ENCODE measurements at places on chromosomes 6 and 20.

DNA sequence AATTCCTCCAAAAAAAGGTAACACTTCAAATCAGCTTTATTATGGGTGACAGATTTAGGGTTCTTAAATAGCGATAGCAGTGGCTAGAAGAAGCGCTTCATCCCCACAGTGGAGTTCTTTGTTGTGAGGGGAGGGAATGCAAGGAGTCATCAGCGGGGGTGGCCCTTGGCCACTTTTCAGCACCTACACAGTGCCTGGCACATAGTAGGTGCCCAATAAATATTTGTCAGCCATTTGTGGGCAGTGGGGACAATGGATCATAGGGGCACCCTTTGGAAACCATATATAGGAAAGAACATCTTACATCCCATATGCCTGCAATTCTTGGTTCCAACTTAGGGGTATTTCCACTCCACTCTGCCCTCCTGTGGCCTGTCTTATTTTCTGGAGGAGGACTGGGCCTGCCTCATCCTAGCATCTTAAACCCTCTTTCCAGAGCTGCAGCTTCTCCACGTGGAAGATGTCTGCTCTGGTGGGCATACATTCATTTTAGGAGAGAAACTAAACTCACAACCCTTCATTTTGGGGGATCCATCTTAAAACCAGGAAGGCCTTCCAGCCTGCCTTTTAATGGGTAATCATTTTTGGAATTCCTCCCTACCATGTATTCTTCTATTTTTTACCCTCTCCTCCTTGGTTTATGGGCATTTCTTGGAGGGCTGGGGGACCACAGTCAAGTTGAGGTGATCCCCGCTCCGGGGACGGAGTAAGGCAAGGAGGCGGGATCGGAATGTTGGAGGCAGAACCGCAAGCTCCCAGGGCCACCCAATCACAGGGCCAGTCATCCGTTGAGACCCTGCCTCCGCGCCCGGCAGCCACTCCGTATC, 2.6 kb upstream of the GPSM3 start:
- DNase-seq: peak; percentile 37
- H3K27me3 ChIP-seq: no peaks in the 10 kb centered on the region
- H3K4me1 ChIP-seq: peaks cover 52% of the 10 kb centered on the region
- H3K36me3 ChIP-seq: peaks cover 5% of the 10 kb centered on the region
- peak overlapping the region; percentile 95 for H3K4me3 ChIP-seq

DNA sequence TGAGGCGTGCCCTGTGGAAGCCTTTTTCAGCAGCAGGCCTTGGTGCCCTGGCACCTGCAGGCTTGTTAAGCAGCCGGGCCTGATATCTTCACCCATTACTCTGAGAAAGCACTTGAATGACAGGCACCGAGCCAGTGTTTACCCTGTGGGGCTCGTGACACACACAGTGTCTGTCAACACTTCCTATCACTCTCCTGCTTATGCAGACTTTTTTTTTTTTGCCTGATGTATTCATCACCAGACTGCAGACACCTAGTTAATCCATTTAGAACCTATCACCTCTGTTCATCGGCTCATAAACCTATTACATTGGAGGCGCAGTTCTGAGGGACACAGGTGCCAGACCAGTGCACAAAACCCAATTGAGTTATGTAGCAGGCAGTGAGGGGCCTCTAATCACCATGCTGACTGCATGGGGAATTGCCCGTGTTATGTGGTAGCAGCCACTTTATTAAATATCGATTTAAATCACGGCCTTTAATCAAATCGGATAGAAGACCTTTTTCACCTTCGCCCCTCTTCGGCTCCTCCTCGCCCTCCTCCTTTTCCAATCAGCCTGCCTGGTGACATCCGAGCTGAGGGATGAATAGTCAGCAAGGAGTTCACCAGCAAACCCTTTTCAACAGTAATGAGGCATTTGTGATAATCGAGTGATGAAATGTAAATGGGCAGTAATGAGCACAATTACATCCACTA, 962.9 kb upstream of the SLC35B3 start:
- peaks cover 6% of the 10 kb centered on the region for H3K27me3 ChIP-seq
- H3K4me1 ChIP-seq: no peaks in the 10 kb centered on the region
- no peaks in the 10 kb centered on the region for H3K36me3 ChIP-seq
- no peak for DNase-seq

DNA sequence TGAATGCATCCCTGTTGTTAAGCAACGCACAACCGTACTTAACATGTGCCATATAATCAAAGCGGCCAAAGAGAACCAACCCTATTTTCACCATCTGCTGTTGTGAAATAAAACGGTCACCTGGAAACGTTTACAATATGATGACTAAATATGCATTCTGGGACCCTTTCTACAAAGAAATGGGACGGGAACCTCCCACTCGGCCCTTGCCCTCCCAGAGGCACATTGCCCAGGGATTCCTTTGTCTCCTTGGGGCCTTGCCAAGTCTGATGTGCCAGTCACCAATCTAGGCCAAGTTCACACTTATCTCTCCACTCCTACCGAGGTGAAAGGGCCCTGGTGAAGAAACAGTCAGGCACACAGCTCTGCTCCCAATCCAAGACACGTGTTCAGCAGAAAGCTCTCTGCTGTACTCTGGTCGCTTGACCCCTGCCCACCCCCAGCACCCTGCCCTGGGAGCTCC, 427.4 kb upstream of the JARID2 start:
- H3K27ac ChIP-seq: no peak overlapping the region
- no peak for DNase-seq
- H3K36me3 ChIP-seq: peaks cover 10% of the 10 kb centered on the region
- H3K4me1 ChIP-seq: peaks cover 35% of the 10 kb centered on the region
- no peaks in the 10 kb centered on the region for H3K27me3 ChIP-seq
- H3K4me3 ChIP-seq: no peak overlapping the region

- no peak for DNase-seq
- no peak overlapping the region for H3K27ac ChIP-seq
- no peaks in the 10 kb centered on the region for H3K4me1 ChIP-seq
- H3K4me3 ChIP-seq: no peak overlapping the region
- H3K27me3 ChIP-seq: no peaks in the 10 kb centered on the region
Observed at GRCh38 chr20:47042464-47042863, 147.8 kb downstream of the EYA2 start.

DNA sequence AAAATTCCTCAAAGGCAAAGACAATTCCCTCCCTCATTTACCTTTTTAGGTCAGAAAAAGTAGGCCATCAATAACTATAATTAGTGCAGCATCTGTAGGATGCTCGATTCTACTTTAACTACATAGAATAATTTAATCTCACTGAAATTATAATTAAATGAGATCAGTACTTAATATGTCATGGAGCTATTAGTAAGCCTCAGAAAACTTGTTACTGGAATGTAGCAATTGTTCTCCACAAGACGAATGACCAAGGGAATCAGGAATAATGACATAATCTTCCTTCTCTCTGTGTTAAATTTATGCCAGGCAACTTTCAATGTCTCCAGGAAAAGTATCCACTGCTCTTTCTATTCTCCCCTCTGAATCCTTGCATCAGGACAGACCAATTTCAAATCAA, 34.1 kb downstream of the SESN1 start:
- H3K27ac ChIP-seq: no peak overlapping the region
- no peaks in the 10 kb centered on the region for H3K36me3 ChIP-seq
- DNase-seq: no peak
- no peak overlapping the region for H3K4me3 ChIP-seq

DNA sequence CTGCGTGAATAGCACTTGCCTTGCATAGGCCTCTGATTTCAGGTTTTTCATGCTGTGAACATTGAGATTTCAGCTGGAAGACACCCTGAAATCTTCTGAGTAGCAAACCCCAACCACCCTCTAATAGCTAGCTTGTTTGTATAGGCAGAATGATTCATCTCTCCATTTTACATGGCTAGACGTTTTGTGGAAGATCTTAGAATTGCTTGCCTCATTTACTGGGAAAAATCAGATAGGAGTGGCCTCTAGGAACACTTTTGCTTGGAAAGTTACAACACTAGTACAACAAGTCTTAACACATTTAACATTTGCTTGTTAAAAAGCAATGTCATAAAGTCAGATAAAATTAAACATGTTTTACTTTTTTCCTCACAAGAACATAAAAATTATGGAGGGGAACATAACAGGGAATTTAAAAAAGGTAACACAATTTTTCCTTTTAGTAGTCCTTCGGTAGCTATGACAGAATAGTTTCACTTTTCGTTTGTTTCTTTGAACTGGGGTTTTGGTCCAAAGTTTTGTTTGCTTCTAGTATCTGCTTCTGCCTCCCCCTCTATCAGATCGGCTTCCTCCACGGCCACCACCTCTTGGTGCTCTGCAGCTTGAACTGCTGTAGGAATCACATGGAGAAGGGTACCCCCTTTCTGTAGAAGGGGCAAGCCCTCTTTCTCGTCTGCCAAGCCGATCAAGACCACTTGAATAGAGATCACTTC, 102.2 kb upstream of the PTCHD4 start:
- no peak overlapping the region for H3K27ac ChIP-seq
- H3K4me3 ChIP-seq: no peak overlapping the region
- no peaks in the 10 kb centered on the region for H3K4me1 ChIP-seq
- H3K27me3 ChIP-seq: no peaks in the 10 kb centered on the region

- peaks cover 8% of the 10 kb centered on the region for H3K4me1 ChIP-seq
- no peak overlapping the region for H3K4me3 ChIP-seq
- H3K27ac ChIP-seq: no peak overlapping the region
- no peaks in the 10 kb centered on the region for H3K36me3 ChIP-seq
Observed at GRCh38 chr6:105954148-105954547, 132.0 kb upstream of the PRDM1 start.

GRCh38 chr6:5713519-5713918, 293.2 kb downstream of the NRN1 start:
- H3K4me1 ChIP-seq: peaks cover 5% of the 10 kb centered on the region
- no peaks in the 10 kb centered on the region for H3K27me3 ChIP-seq
- H3K27ac ChIP-seq: no peak overlapping the region
- H3K36me3 ChIP-seq: peaks cover 10% of the 10 kb centered on the region
- H3K4me3 ChIP-seq: no peak overlapping the region
- DNase-seq: no peak

DNA sequence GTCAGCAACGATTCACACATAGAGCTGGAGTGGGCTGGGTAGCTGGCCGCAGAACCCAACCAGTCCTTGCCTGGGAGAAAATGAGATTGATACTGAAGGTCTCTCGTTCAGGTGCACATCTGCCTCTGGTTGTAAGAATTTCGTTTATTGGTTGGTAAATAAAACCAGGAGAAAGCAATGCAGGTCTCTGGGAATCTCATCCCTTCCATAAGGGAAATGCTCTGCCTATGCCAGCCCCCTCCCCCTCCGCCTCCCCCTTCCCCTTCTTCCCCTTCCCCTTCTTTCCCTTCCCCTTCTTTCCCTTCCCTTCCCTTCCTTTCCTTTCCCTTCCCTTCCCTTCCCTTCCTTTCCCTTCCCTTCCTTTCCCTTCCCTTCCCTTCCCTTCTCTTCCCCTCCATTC, 107.3 kb downstream of the DTD1 start:
- H3K27me3 ChIP-seq: no peaks in the 10 kb centered on the region
- H3K4me3 ChIP-seq: no peak overlapping the region
- DNase-seq: no peak
- no peaks in the 10 kb centered on the region for H3K36me3 ChIP-seq
- no peak overlapping the region for H3K27ac ChIP-seq
- H3K4me1 ChIP-seq: no peaks in the 10 kb centered on the region

DNA sequence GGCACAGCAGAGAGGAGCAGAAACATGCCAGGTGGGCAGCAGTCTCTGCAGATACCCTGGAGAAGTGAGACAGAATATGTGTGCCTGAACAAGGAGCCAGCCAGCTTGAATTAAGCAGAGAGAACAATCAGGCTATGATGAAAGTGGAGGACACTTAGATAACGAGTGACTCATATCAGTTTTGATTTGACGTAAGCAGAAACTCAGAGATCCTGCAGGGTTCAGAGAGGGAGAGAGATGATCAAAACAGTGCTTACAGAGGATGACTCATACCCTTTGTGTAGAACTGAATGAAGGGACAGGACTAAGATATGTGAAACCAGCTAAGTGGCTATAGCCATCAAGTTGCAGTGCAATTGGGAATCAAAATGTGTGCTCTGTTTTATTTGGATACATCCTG, 300.7 kb downstream of the TENT5A start:
- no peaks in the 10 kb centered on the region for H3K4me1 ChIP-seq
- H3K27me3 ChIP-seq: no peaks in the 10 kb centered on the region
- H3K4me3 ChIP-seq: no peak overlapping the region

- peaks cover 31% of the 10 kb centered on the region for H3K4me1 ChIP-seq
- peak; percentile 51 for DNase-seq
- H3K4me3 ChIP-seq: peak overlapping the region; percentile 52
- H3K36me3 ChIP-seq: peaks cover 25% of the 10 kb centered on the region
- no peaks in the 10 kb centered on the region for H3K27me3 ChIP-seq
Observed at GRCh38 chr6:13303668-13304017, 24.7 kb downstream of the TBC1D7 start.

GRCh38 chr6:23180504-23181293, 611.3 kb downstream of the HDGFL1 start:
- H3K27me3 ChIP-seq: peaks cover 5% of the 10 kb centered on the region
- no peaks in the 10 kb centered on the region for H3K36me3 ChIP-seq

DNA sequence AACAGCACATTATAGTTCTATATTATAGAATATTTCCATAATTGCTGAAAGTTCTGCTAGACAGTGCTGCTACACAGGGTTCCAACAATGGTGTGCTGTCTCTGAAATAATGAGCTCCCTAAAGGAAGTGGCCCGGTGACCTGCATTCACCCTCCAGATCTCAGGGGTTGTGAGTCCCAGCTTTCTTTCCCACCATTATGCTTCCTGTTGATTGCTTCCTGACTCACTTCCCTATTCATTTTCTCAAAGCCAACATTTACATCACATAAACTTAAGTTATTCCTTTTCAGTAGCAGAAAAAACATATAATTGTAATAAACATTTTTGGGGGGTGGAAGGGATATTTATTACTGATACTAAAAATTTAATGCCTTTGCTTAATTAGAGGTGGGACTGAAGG, 12.9 kb upstream of the CCN6 start:
- no peak for DNase-seq
- no peaks in the 10 kb centered on the region for H3K27me3 ChIP-seq
- no peak overlapping the region for H3K27ac ChIP-seq
- H3K4me3 ChIP-seq: no peak overlapping the region
- H3K4me1 ChIP-seq: peaks cover 83% of the 10 kb centered on the region

GRCh38 chr6:31622684-31623091, 2.2 kb downstream of the PRRC2A start:
- peak overlapping the region; percentile 98 for H3K27ac ChIP-seq
- peaks cover 48% of the 10 kb centered on the region for H3K36me3 ChIP-seq
- peaks cover 33% of the 10 kb centered on the region for H3K4me1 ChIP-seq
- H3K4me3 ChIP-seq: peak overlapping the region; percentile 97
- DNase-seq: no peak

DNA sequence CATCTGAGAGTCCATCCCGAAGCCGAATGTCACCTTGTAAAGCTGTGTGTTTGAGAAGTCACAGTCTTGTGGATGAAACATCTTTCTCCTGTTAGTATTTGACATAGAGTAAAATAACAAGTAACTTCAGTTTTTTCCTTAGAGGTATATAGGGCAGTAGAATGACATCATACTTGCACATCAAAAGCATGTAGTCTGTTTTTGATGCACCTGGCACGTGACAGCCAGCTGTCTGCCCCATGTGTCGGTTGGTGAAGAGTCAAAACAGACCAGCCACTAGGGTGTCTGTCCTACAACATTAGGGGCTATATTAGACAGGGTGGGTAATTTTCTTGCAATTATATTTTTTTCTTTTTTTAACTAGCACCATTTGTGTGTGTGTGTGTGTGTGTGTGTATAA, 70.2 kb downstream of the SNX9 start:
- H3K27me3 ChIP-seq: no peaks in the 10 kb centered on the region
- peak; percentile 56 for DNase-seq
